ENCODE measurements at places on chromosomes 4 and X.

DNA sequence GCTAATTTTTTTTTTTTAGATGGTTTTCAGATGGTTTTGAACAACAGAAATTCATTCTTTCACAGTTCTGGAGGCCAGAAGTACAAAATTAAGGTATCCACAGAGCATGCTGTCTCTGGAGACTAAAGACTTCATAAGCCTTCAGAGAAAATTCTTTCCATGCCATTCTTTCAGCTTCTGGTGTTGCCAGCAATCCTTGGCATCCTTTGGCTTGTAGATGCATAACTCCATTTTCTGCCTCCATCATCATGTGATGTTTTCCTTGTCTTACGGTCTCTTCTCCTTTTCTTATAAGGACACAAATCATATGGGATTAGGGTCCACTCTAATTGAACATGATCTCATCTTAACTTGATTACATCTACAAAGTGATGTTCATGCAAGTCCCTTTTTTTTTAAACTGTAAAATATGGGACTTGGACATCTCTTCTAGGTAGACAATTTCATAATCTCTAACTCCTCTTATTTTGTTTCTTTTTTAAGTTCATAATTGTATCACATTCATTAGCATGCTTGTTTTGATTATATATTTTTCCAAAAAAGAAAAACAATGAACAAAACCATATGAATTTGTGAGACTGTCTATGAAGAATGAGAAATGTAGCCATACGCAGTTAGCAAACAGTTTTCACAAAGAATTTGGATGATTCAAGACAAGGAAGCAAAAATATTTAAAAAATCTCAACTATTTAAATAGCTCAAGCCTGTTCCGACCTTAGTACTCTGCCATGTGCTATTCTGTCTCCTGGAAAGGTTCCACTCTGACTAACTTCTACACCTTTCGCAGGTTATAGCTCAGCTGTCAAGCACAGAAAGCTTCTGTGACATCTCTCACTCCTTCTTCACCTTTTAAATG is 53.1 kb upstream of the GIMD1 start:
- H3K4me1 ChIP-seq, result no peaks in the 10 kb centered on the region
- no peaks in the 10 kb centered on the region for H3K27me3 ChIP-seq
- no peak overlapping the region for H3K27ac ChIP-seq
- H3K4me3 ChIP-seq, result no peak overlapping the region
- DNase-seq, result no peak
- H3K36me3 ChIP-seq, result no peaks in the 10 kb centered on the region

DNA sequence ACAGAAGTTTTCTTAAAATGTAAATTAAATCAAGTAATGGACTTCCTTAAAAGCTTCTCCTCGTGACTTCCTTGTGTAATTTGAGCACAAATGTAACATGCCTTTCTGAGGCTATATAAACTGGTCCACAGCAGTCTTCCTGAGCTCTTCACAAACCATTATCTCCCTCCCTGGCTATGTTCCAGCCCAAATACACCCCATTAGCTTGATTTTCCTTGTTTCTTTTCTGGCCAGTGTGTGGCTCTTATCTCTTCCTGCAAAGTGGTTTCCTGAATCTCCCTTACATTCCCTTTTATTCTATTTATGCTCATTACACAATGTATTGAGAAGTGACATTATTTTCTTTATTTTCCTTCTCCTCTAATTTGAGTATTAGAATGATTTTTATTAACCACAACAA is 1085.3 kb upstream of the PCDH10 start:
- H3K4me3 ChIP-seq, result no peak overlapping the region
- H3K36me3 ChIP-seq, result no peaks in the 10 kb centered on the region
- no peak overlapping the region for H3K27ac ChIP-seq
- H3K27me3 ChIP-seq, result no peaks in the 10 kb centered on the region

DNA sequence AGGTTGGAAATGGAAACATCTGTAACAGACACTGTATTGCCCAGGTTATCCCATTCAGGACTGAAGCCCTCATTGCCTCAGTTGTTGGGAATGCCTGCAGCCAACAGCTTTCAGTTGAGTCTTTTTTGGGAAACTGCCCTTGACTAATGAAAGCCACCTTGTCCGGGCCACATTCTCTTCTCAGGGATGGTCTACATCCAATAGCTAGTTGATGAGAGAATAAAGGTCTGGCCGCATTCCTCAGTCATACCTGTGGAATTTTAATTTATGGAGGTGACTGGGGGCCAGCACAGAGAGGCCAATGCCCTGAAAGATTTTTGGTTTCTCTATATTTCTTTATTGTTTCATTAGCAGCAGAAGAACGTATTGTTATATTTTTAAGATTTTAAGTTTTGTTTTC is 147.6 kb upstream of the MSX1 start:
- no peak for DNase-seq
- H3K4me3 ChIP-seq, result no peak overlapping the region
- peaks cover 10% of the 10 kb centered on the region for H3K4me1 ChIP-seq
- H3K27ac ChIP-seq, result no peak overlapping the region
- peaks cover 2% of the 10 kb centered on the region for H3K36me3 ChIP-seq

GRCh38 chr4:63817196-63817865 is 591.9 kb downstream of the TECRL start:
- no peak for DNase-seq
- H3K4me1 ChIP-seq, result no peaks in the 10 kb centered on the region
- H3K27me3 ChIP-seq, result no peaks in the 10 kb centered on the region
- no peak overlapping the region for H3K27ac ChIP-seq

DNA sequence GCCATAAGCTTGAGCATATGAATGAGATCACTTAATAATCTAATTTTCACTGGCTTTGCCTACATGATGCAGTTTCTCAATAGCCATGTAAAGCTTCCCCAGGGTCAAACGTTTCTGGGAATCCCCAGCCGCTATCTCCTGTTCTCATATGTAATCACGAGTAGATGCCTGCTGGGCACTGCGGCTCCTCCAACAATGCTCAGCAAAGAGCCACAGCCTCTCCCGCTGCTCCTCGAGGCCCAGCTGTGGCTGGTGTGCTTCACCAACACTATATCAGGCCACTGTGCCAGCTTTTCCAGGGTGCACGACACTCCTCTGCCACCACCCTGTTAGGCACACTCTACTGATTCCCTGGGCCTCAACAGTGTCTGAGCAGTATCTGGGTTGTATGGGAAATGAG is 78.3 kb upstream of the RASGEF1B start:
- H3K36me3 ChIP-seq, result no peaks in the 10 kb centered on the region
- H3K4me1 ChIP-seq, result no peaks in the 10 kb centered on the region
- H3K27ac ChIP-seq, result no peak overlapping the region
- no peaks in the 10 kb centered on the region for H3K27me3 ChIP-seq
- no peak for DNase-seq
- no peak overlapping the region for H3K4me3 ChIP-seq

DNA sequence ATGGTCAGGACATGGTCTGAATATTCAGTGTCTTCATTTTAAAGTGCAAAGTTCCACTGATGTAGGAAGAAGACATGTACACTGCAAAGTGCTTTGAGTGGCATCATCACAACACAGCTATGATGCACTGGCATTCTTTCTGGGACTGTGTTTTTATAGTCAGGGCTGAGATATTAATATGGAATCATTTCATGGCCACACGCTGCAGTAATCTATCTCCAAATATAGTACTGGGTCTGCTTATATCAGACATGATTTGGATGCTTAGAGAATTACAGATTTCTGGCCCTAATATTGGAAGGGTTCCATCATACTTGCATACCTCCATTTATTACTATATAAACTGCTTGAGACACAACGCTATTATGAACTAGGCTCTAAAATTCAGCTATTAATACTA is 1170.9 kb downstream of the NLGN4X start:
- no peak overlapping the region for H3K27ac ChIP-seq
- DNase-seq, result no peak
- no peaks in the 10 kb centered on the region for H3K36me3 ChIP-seq
- H3K4me1 ChIP-seq, result no peaks in the 10 kb centered on the region

- no peaks in the 10 kb centered on the region for H3K36me3 ChIP-seq
- no peaks in the 10 kb centered on the region for H3K27me3 ChIP-seq
- H3K4me3 ChIP-seq, result no peak overlapping the region
- no peaks in the 10 kb centered on the region for H3K4me1 ChIP-seq
Observed at GRCh38 chr4:170805352-170805751, 715.6 kb upstream of the AADAT start.

DNA sequence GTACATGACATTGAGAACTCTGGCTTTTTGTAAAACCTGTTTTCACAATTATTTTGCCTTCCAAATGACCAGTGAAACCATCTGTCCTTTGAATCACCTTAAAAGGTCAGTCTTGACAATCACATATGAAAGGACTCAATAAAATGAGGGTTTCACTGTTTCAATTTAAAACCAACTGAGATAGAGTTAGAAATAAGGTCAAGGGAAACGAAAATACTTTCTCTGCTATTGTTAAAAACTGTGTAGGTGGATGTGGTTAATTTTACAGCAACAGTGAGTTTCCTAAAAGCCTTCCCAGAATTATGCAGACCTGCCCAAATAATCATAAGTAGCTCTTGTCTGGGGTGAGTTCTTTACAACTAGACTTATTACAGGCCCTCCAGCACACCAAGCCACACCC is 839.9 kb downstream of the RAB28 start:
- no peak for DNase-seq
- no peaks in the 10 kb centered on the region for H3K36me3 ChIP-seq
- H3K4me1 ChIP-seq, result no peaks in the 10 kb centered on the region

DNA sequence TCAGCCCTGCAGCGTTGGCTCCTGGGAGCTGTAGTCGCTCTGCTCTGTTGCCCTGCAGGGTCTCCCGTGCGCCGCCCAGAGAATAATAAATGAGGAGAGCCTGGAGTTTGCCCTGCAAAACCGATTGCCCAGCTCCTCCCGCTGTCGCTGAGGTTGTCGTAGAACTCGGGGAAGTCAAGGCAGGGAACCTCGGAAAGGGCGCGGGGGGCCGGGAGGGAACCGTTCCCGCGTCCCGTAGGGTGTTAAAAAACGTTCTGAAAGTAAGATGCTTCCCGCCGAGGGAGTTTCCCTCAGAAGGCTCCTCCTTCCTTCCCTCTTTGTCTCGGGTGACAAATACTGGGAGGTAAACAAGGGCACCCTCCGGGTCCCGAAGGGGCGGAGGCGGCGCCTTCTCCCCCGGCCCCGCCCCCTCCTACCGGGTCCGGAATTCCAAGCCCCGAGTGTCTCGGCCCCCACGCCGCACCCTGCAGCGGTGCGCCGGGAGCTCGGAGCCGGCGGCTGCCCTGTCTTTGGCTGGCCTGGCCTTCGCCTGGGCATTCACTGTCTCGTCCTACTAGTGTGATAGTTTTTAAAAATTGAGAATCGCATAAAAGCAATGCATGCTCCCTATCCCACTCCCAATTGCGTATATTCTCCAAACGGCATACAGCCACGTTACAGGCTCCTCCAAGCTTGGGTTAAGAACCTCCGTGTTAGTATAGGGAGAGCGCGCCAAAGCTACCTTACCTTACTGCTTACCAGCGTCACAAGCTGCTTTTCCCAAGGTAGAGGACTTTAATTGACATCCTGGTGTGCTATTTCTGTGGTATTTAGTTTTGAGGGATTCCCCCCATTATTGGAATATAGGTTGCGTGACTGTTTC is 964 bp upstream of the HMGB2 start:
- H3K4me1 ChIP-seq, result peaks cover 41% of the 10 kb centered on the region
- peak overlapping the region; percentile 100 for H3K4me3 ChIP-seq
- DNase-seq, result peak; percentile 66
- H3K27ac ChIP-seq, result peak overlapping the region; percentile 99
- peaks cover 24% of the 10 kb centered on the region for H3K36me3 ChIP-seq

DNA sequence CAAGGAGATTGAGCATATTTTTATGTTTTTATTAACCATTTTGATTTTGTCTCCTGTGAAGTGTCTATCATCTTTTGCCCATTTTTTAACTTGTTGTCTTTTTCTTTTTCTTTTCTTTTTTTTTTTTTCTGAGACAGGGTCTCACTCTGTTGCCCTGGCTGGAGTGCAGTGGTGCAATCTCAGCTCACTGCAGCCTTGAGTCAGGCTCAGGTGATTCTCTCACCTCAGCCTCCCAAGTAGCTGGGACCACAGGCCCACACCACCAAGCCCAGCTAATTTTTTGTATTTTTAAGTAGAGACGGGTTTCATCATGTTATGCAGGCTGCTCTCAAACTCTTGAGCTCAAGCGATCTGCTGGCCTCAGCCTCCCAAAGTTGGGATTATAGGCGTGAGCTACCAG is 4.6 kb upstream of the ADD1 start:
- H3K27me3 ChIP-seq, result no peaks in the 10 kb centered on the region
- no peak for DNase-seq
- peak overlapping the region; percentile 21 for H3K27ac ChIP-seq
- H3K4me1 ChIP-seq, result peaks cover 19% of the 10 kb centered on the region
- peaks cover 6% of the 10 kb centered on the region for H3K36me3 ChIP-seq
- no peak overlapping the region for H3K4me3 ChIP-seq

- H3K4me1 ChIP-seq, result peaks cover 18% of the 10 kb centered on the region
- H3K27me3 ChIP-seq, result no peaks in the 10 kb centered on the region
- DNase-seq, result no peak
- peaks cover 5% of the 10 kb centered on the region for H3K36me3 ChIP-seq
Observed at GRCh38 chrX:15451913-15452312, 41.2 kb downstream of the PIR start.

GRCh38 chr4:53508446-53508845 is 82.8 kb downstream of the LNX1 start:
- H3K27me3 ChIP-seq, result no peaks in the 10 kb centered on the region
- no peak overlapping the region for H3K27ac ChIP-seq
- H3K4me1 ChIP-seq, result no peaks in the 10 kb centered on the region
- no peak for DNase-seq

DNA sequence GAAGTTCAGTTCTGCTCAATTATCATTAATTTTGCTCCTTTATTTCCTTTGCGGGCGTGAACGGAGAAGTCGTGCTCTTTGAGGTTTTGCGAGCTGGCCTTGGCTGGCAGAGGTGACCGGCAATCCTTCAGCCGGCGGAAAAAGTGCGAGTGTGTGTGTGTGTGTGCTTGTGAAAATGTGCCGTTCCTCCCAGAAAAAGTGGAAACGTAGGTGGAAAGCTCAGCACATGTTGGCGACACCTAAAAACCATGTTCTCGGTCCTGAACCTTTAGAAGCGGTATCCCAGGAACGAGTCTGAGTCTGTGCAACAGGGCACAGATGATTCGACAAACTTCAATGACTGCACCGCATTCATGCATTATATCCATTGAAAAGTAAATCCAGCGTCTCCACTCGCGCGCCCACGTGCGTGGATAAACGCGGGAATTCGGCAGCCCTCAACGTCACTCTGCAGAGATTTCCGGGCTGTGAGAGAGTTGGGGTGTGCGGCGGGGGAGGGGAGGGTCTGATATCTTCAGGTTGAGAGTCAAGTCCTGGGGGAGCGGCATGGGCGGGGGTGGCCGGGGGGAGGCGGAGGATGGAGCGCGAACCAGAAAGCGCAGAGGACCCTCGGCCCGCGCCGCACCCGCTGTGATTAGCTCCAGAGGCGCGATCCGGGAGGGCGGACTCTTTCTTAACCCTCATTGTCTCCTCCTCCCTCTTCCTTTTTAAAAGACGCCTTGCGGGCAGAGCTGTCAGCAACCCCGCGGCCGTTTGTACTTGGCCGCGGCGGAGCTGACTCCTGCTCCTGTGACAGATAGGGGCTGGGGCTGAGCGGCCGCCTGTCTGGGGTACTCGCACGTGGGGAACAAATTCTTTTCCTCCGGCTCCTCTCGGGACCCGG is at the start of gene SHISA3:
TSS of gene SHISA3 (plus strand) at position 737 of the 883 bp plus-strand sequence. CDS start 569 bp downstream, outside the sequence.
- peaks cover 2% of the 10 kb centered on the region for H3K36me3 ChIP-seq
- DNase-seq, result peak; percentile 43

Data from neural crest cell (in vitro differentiated cells).